ENCODE measurements at places on chromosomes 12 and 14.
A peak's percentile ranks its signal among the peaks of the same experiment; 100 is the strongest.

- no peak for DNase-seq
- H3K36me3 ChIP-seq: no peaks in the 10 kb centered on the region
- no peaks in the 10 kb centered on the region for H3K27me3 ChIP-seq
- no peak overlapping the region for H3K27ac ChIP-seq
Measured at GRCh38 chr12:23927907-23928306, 21.6 kb downstream of the SOX5 start.

GRCh38 chr12:57006809-57007475, 596 bp upstream of the ZBTB39 start:
- H3K4me3 ChIP-seq: no peak overlapping the region
- no peaks in the 10 kb centered on the region for H3K27me3 ChIP-seq
- no peak for DNase-seq
- no peak overlapping the region for H3K27ac ChIP-seq

GRCh38 chr12:40701756-40702155, 9.5 kb downstream of the CNTN1 start:
- no peak for DNase-seq
- no peak overlapping the region for H3K4me3 ChIP-seq
- no peaks in the 10 kb centered on the region for H3K36me3 ChIP-seq

GRCh38 chr14:105853907-105854599, 327.7 kb downstream of the TMEM121 start:
- no peak overlapping the region for H3K27ac ChIP-seq
- no peaks in the 10 kb centered on the region for H3K36me3 ChIP-seq
- H3K4me1 ChIP-seq: no peaks in the 10 kb centered on the region
- no peak overlapping the region for H3K4me3 ChIP-seq

DNA sequence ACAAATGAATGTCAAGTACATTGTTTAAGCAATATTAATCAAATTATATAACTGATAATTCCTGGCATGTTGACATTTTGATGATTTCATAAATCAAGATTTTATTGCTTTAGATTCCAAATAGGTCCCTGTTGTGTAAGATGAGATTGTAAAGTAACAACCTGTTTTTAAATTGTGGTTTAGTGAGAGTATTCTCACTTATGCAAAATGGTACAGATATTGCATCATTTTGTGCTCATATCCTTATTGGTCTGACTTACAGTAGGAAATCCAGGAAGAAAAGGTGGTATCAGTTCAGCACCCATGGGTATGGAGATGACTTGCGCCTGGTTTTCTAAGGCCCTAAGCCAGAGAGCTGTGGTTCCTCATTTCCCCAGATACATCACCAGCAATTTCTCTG, 165.5 kb downstream of the KIF21A start:
- no peak for DNase-seq
- no peaks in the 10 kb centered on the region for H3K4me1 ChIP-seq
- H3K27me3 ChIP-seq: no peaks in the 10 kb centered on the region
- no peak overlapping the region for H3K4me3 ChIP-seq
- no peaks in the 10 kb centered on the region for H3K36me3 ChIP-seq
- no peak overlapping the region for H3K27ac ChIP-seq

GRCh38 chr14:90450151-90450550, 53.3 kb downstream of the CALM1 start:
- H3K4me1 ChIP-seq: peaks cover 7% of the 10 kb centered on the region
- DNase-seq: no peak
- H3K36me3 ChIP-seq: no peaks in the 10 kb centered on the region
- H3K27ac ChIP-seq: no peak overlapping the region
- H3K4me3 ChIP-seq: no peak overlapping the region

DNA sequence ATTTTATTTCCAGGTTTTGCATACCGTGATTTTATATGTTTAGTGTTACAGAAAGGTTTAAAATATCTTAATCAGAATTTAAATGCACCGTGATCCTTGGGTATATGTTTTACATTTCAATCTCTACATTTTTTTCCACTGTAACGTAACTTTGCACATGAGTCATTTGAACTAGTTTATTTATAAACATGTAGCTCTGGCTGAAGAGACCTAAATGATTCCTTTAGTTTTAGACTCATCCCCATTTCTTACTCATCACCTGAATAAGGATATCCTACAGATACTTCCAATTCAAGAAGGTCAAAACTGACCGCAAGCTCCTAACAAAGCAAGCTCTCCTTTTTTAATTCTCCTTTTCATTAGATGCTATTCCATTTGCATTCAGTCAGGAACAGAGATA, 42.7 kb upstream of the SLC6A15 start:
- no peaks in the 10 kb centered on the region for H3K4me1 ChIP-seq
- H3K27me3 ChIP-seq: no peaks in the 10 kb centered on the region
- no peak overlapping the region for H3K4me3 ChIP-seq
- H3K27ac ChIP-seq: no peak overlapping the region
- no peaks in the 10 kb centered on the region for H3K36me3 ChIP-seq

GRCh38 chr14:35938770-35939169, 112.6 kb downstream of the BRMS1L start:
- H3K36me3 ChIP-seq: no peaks in the 10 kb centered on the region
- no peak overlapping the region for H3K27ac ChIP-seq
- no peak overlapping the region for H3K4me3 ChIP-seq
- no peak for DNase-seq
- no peaks in the 10 kb centered on the region for H3K4me1 ChIP-seq

- no peak overlapping the region for H3K27ac ChIP-seq
- no peaks in the 10 kb centered on the region for H3K27me3 ChIP-seq
- peaks cover 32% of the 10 kb centered on the region for H3K4me1 ChIP-seq
- no peak overlapping the region for H3K4me3 ChIP-seq
- DNase-seq: no peak
Measured at GRCh38 chr14:77071938-77072388, 26.1 kb upstream of the CIPC start.

- H3K4me3 ChIP-seq: no peak overlapping the region
- no peaks in the 10 kb centered on the region for H3K4me1 ChIP-seq
- H3K27ac ChIP-seq: no peak overlapping the region
- H3K36me3 ChIP-seq: no peaks in the 10 kb centered on the region
Measured at GRCh38 chr14:102986810-102987579, 64.5 kb downstream of the AMN start.

- no peaks in the 10 kb centered on the region for H3K27me3 ChIP-seq
- H3K36me3 ChIP-seq: no peaks in the 10 kb centered on the region
- peak; percentile 40 for DNase-seq
- H3K4me1 ChIP-seq: no peaks in the 10 kb centered on the region
Measured at GRCh38 chr14:77260631-77261030, 10.4 kb downstream of the NGB start.

DNA sequence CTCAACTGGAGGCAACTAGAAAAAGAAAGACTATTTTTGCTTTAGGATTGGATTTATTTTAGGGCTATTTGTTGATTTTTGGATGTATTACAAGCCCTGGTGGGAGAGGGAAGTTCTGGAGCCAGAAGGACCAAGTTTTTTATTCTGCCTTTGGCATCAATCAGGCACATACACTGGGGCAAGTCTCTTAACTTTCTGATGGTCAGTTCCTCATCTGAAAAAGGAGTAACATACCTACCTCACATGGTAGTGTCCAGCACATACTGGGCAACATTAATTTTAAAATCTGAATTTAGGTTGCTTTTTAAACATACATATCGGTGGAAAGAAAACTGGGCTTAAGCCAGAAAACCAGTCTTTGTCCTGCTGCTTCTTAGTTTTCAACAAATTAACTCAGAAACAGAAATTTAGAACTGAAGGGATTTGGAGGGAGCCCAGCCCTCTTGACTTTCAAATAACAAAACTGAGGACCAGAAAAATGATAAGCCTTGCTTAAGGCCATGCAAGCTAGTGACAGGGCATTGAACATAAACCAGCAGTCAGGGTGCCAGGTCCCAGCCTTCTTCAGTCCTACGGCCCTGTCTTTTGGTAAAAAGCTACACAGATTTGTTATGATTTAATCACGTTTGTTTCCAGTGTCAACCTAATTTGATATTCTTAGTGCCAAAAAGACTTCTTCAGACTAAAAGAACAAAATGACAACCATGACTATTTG, 90.2 kb upstream of the SLC38A2 start:
- H3K27ac ChIP-seq: peak overlapping the region; percentile 46
- no peak overlapping the region for H3K4me3 ChIP-seq
- peaks cover 31% of the 10 kb centered on the region for H3K4me1 ChIP-seq
- no peak for DNase-seq

- H3K36me3 ChIP-seq: no peaks in the 10 kb centered on the region
- no peak for DNase-seq
- no peak overlapping the region for H3K27ac ChIP-seq
- H3K27me3 ChIP-seq: no peaks in the 10 kb centered on the region
- no peak overlapping the region for H3K4me3 ChIP-seq
Measured at GRCh38 chr12:2215709-2216560, 163.1 kb downstream of the CACNA1C start.

DNA sequence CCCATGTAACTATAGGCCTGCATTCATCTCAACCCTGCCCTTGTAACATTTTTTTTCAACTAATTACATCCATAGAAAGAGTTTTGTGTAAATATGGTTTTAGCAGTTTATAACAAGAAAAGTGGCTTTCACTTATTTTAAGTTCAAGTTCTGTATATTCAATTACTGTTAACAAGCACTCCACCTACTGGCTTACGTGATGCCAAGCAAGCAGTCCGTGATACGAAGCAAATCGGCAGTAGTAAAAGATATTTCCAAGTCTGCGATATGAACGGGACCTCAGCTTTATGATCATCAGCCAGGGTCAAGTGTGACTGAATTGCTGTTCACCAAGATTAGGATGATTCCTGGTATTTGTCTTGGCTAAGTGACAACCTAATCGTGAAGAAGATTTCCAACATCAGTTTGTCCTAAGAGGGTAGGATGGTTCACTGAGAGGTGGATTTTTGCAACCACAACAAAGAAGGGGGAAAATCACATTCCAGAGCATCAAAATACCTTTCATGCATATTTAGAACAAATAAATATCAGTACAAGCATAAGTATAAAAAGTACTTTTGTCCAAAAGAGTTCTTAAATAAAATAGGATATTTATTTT, 456.2 kb downstream of the FOXG1 start:
- no peaks in the 10 kb centered on the region for H3K4me1 ChIP-seq
- no peak overlapping the region for H3K4me3 ChIP-seq
- no peak overlapping the region for H3K27ac ChIP-seq
- H3K36me3 ChIP-seq: no peaks in the 10 kb centered on the region

- no peaks in the 10 kb centered on the region for H3K36me3 ChIP-seq
- H3K27me3 ChIP-seq: no peaks in the 10 kb centered on the region
- peaks cover 72% of the 10 kb centered on the region for H3K4me1 ChIP-seq
- no peak for DNase-seq
- H3K27ac ChIP-seq: peak overlapping the region; percentile 72
- no peak overlapping the region for H3K4me3 ChIP-seq
Measured at GRCh38 chr14:93044556-93044955, 71.2 kb downstream of the ITPK1 start.

GRCh38 chr12:121947981-121948380, 29.6 kb downstream of the CFAP251 start:
- H3K36me3 ChIP-seq: no peaks in the 10 kb centered on the region
- no peak overlapping the region for H3K4me3 ChIP-seq
- no peaks in the 10 kb centered on the region for H3K27me3 ChIP-seq
- H3K27ac ChIP-seq: no peak overlapping the region

- H3K36me3 ChIP-seq: no peaks in the 10 kb centered on the region
- H3K4me3 ChIP-seq: no peak overlapping the region
- no peaks in the 10 kb centered on the region for H3K27me3 ChIP-seq
- no peaks in the 10 kb centered on the region for H3K4me1 ChIP-seq
- no peak overlapping the region for H3K27ac ChIP-seq
Measured at GRCh38 chr12:106058256-106059182, 80.2 kb downstream of the NUAK1 start.

Data from testis (tissue), 5 donors.